Activated naive CD4-positive, alpha-beta T cell treated with anti-CD3 and anti-CD28 coated beads, Interleukin-2, amount 50 U/mL, for 72 hours (primary cell): ENCODE measurements at places on chromosomes 1 and 21. TPM values are rescaled to one million over a fixed set of nuclear protein-coding genes. Genes with fewer than 3 reads are reported as not detected.

GRCh38 chr1:202029171-202029665 lies 18.8 kb downstream of the ELF3 start:
- no peak for DNase-seq

DNA sequence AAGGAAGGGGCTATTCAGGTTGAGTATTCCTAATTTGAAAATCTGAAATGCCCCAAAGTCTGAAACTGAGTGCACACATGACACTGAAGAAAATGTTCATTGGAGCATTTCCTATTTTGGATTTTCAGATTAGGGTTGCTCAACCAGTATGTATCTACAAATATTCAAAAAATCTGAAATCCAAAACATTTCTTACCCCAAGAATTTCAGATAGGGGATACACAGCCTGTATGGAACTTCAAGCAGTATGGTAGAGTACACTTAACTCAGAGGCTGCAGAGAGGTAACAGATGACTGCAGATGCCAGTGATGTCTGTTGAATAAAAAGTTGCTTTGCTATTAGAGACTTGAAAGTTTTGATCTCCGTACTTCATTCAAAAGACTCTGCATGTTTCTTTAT lies 19.0 kb downstream of the YTHDF2 start:
- no peak for DNase-seq

DNA sequence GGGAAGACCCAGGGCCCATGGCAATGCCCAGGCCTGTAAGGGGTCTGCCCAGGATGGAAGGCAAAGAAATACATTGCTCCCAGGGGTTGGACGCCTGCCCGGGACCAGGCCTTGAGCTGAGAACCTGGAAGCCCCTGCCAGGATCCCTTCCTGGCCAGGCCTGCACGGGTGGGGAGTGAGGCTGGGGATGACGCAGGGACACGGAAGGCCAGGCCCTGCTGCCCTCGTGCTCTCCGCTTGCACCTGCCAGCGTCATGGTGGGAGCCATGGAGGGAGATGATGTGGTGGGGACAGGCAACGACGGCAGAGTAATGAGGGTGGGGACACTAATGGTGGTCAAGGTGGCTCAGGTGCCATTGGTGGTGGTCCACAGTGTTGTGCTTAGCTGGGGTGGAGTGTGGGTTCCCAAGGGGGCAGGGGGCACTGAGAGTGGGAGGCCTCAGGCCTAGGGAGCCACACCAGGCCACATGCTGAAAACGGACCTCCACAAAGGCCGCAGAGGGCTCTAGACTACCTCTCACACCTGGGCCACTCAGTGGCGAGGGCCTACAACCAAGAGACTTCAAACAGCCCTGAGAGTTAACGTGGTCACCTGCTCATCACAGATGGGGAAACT lies 4.3 kb downstream of the HES3 start:
- DNase-seq: no peak

DNA sequence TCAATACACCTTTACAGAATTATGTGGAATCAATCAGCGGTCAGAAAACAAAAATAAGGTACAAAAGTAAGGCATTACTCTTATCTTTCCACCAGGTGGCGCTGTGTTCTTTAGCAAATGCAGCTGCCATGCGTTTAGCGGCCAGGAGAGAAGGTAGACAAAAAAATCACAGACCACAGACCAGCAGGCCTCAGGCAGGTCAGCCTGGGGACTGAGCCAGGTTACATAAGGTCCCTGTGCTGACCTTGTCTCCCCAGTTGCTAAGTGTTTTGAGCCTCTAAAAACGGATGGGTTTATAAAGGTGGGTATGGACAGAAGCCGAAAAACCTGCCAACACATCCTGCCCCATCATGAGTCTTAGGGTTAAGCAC lies 2.8 kb downstream of the RGS16 start:
- no peak for DNase-seq

GRCh38 chr1:73517603-73518191 lies 680.3 kb downstream of the LRRIQ3 start:
- DNase-seq: no peak

DNA sequence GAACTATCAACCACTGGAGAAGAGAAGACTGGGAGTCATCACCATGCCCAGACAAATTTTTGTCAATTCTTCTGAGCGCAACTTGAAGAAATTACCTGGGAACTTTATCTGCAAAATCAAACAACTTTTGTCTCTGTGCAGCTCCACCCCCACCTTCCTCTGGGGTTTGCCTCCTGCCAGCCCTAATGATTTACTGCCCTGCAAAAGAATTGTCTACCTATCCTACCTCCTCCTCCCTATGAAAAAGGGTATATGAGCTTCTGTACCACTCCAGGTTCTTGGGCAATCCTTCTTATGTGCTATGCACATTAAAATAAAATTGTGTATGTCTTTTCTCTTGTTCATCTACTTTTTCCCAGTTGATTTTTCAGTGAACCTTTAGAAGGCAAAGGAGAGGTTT lies 191.9 kb downstream of the URB2 start:
- no peak for DNase-seq

DNA sequence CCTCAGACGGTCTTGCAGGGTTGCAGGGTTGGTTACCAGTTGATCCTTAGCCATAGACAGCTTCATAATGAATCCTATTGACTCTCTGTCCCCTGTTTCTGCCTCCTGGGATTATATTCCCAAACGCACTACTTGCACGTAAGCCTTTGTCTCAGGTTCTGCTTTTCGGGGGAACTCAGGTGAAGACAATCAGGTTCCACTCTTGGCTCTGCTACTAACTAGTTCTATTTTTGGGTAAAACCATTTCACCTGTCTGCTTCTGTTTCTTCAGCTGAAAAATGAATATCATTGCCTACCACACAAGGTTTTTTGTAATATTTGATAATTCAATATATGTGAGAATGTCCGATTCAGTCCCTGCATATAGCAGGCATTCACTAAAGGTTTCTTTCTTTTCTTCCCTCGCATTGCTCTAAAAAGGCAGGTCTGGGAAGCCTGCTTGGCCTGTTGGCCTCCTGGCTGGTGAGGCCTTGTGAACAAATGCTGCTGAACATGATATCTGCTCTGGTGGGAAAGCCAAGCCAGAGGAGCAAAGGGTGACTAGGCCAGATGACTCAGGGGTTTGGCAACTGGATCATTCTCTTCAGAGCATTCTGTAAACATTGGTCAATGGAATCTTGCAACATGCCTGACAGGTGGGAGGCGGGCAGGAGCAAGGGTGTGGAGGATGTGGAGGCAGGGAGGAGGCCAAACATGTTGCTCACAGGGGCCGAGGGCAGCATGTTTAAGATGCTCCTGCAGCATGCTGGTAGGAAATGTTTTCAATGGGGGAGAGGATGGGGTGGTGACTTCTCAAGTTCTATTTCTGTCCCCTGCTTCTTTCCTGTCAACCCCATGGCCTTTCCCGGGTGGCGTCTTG lies 23.8 kb downstream of the IER5 start:
- DNase-seq: no peak

DNA sequence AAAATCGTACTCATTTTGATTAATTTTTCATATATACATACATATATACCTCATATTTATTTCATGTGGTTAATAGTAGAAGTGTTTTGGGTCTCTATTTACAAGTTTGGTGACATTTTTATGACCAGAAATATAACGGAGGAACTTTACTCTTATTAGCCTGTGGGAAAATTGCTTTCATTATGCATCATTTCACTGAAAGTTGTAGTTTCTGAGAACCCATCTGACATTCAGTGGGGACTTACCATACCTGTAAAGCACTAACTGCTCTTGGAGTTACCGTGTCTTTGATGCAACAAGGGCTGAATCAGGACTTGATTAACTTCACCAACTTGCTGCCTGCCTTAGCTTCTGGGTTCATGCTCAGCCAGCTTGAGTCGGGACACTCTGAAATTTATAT lies 49.9 kb upstream of the ITPKB start:
- no peak for DNase-seq

DNA sequence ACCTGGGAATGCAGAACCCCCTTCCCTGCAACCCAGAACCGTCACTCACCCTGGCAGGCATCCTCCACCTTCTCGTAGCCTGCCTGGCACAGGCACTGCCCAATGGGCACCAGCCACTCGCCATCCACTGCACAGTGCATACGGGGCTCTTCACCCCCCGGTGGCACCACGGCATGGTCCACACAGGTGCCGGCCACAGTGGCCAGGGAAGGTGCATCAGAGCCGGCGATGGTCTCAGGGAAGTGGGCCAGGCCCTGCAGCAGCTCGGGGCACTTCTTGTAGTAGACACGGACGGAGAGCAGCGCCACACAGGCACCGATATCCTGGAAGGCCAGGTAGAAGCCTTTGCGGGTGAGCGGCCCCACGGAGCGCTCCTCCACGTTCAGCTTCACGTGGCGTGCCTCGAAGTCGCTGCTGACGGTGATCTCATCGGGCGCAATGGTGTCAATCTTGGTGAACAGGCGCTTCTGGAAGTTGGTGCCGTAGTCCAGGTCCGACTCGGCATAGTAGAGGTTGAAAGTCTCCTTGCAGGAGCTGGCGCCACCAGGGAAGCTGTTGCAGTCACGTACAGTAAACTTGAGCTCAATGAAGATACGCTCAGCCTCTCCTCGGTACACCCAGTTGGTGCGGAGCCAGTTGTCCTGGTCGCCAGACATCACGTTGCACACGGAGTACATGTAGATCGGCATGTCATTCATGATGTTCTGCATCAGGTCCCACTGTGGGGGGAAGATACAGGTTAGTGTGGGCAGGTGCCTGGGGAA lies 7.4 kb downstream of the EPHA2 start:
- no peak for DNase-seq

- DNase-seq: no peak
These were observed 210.8 kb downstream of the COL11A1 start for GRCh38 chr1:102897557-102897956.

- DNase-seq: no peak
These were observed 54.2 kb upstream of the DNAJC6 start for GRCh38 chr1:65255035-65255655.

DNA sequence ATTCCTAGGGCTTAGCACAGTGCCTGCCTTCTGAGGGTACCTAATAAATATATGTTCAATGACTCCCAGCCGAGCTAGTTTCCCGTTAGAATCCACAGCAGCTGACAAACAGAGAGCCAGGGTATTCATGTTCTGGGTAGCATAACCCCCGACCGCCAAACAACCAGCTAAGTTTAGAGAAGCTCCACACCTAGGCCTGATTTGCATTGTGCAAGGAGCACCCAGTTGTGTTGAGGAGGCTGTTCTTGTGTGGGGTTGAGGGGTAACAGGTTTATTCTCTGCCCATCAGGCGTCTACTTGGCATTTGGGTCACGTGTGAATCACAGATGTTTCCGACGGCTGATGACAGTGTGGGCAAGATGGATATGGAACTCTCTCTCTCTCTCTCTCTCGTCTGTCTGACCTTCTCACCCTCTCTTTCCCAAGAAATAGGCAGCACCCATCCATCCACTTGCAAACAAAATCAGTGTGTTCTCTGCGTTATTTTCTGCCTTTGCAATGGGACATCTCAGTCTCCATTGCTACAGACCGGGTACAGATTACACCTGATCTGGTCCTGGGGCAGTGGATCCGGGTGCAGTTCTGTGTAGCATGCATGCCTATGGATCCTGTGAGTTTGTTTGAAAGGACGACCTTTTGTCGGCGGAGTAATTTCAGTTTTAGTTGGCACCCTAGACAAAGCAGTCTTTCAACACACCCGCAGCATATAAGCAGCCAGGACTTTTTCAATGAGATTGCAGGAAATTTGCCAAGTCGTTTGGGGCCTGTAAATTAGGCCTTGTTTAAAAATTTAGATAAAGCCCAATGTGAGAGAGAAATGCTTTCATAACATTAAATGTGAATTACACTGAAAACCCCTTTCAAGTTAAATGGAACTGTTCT lies 29.4 kb downstream of the KAZN start:
- DNase-seq: no peak

DNA sequence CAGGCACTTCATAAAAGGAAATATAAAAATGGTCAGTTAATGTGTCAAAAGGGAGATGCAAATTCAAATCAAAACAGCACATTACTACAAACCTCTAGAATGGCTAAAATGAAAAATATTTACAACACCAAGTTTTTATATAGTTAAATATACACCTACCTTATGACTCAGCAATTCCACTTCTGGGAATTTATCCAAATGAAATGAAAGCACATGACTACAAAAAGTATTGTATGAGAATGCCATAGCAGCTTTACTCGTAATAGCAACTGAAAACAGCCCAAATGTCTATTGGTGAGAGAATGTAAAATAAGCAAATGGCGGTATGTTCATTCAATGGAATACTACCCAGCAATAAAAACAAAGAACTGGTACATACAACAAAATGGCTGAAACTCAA lies 175.8 kb upstream of the SPAG17 start:
- no peak for DNase-seq

GRCh38 chr1:201761871-201762270 lies 67.1 kb upstream of the IPO9 start:
- DNase-seq: no peak

GRCh38 chr1:1080951-1081310 lies 6.8 kb upstream of the RNF223 start:
- DNase-seq: no peak

Gene KIF17
- 1.0 TPM for total RNA-seq

Gene BSND
- not detected for total RNA-seq

Gene OR2L13
- not detected for total RNA-seq

Gene EFNA1
- total RNA-seq: 0.68 TPM

Gene HP1BP3
- total RNA-seq: 311 TPM

Gene MXRA8
- total RNA-seq: 0.66 TPM

Gene DNAJC28
- 0.91 TPM for total RNA-seq

Gene KCNA2
- not detected for total RNA-seq

Gene TATDN3
- total RNA-seq: 12.9 TPM

Gene LHX8
- total RNA-seq: not detected

Gene ERRFI1
- 1.9 TPM for total RNA-seq
